ENCODE measurements at places on chromosomes 1 and 21.
A peak's percentile ranks its signal among the peaks of the same experiment; 100 is the strongest.

- DNase-seq: peak; percentile 98
Measured at GRCh38 chr1:235074523-235075047, 54.1 kb downstream of the TOMM20 start.

DNA sequence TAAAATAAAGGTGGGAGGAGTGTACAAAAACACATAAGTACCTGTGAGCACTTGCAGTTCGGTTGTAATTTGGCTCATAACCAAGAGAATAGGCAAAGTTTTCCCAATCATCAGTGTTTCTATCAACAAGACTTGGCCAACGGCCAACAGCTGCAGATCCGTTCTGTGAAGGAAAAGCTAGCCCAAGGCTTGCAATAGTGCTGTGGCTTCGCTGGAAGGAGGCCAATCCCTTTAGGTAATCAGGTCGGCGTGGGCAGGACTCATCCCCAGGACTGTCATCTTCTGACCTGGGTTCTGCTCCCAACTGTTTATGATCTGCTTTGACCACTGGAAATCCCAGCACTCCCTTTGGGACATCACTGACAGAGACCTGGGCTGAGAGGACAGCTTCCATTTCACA, 107.8 kb downstream of the LYST start:
- DNase-seq: peak; percentile 60

GRCh38 chr1:117122330-117123025, 929 bp upstream of the TRIM45 start:
- no peak for DNase-seq

DNA sequence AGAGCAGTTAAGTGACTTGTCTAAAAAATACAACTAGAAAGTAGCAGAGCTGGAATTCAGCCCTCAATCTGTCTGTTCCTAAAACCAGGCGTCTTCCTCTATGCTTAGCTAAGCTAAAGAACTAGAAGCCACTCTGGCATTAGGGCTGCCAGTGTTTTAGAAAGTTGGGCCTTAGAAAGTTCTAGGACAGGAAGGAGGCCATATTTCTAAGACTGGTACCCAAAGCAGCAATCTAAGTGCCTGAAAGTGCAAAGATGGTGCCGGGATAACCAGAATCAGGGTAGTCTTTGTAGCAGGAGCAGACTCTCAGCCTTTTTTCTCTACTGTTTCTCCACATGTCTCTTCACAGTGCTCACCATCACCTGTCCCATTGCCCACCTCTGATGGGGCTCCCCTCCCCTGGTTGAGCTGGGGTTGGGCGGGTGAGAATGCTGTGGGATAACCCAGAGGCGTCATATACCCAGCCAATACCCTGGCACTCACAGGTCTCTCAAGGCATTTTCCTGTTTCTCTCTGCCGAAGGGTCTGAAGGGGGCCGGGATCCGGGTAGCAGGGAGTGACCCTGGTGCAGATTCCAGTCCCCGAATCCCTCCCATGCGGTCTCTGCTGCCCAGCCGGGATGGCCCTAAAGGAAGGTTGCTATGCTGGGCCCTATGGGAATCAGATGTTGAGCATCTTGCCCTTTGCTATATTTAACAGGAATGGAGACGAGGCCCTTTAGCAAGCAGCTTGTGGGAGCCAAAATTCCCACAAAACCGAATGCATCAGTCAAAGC, 1.1 kb upstream of the RCSD1 start:
- no peak for DNase-seq

GRCh38 chr1:160400223-160400645, at the start of gene VANGL2:
TSS of gene VANGL2 (plus strand) at chr1:160400564. CDS start at chr1:160415838, 15,274 bp downstream.
- peak; percentile 87 for DNase-seq

- peak; percentile 36 for DNase-seq
Measured at GRCh38 chr1:6435129-6435528, 10.6 kb downstream of the ESPN start.

- DNase-seq: peak; percentile 52
Measured at GRCh38 chr1:109298666-109299557, 7.9 kb downstream of the MYBPHL start.

- DNase-seq: peak; percentile 83
Measured at GRCh38 chr1:221886743-221887414, 145.0 kb upstream of the DUSP10 start.

DNA sequence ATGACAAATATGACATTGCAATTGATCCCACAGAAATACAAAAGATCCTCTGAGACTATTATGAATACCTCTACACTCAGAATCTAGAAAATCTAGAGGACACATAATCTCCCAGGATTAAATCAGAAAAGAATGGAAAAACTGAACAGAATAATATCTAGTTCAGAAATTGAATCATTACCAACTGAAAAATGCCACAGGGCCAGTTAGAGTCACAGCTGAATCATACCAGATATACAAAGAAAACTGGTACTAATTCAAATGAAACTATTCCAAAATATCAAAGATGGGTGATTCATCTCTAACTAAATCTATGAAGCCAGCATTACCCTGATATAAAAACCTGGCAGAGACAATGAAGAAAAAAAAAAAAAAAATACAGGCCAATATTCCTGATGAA, 149.3 kb downstream of the BRINP3 start:
- DNase-seq: no peak

GRCh38 chr1:8708259-8708658, 109.2 kb downstream of the RERE start:
- DNase-seq: no peak

DNA sequence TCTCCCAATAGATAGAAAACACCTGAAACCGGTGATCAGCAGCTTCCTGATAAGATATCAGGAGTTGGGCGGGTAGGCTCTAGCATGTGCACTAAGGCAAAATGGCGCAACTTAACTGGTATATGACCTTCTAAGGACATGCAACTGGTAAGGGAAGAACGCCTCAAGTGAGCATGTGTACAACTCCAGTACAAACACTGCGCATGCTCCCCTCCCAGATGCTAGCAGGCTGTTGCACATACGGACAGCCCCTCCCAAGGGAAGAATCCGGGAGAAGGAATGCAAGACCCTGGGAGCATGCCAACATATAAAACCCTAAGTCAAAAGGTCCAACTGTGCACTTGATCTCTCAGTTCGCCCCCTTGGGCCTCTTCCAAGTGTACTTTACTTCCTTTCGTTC, 110.8 kb downstream of the TSEN15 start:
- DNase-seq: no peak

DNA sequence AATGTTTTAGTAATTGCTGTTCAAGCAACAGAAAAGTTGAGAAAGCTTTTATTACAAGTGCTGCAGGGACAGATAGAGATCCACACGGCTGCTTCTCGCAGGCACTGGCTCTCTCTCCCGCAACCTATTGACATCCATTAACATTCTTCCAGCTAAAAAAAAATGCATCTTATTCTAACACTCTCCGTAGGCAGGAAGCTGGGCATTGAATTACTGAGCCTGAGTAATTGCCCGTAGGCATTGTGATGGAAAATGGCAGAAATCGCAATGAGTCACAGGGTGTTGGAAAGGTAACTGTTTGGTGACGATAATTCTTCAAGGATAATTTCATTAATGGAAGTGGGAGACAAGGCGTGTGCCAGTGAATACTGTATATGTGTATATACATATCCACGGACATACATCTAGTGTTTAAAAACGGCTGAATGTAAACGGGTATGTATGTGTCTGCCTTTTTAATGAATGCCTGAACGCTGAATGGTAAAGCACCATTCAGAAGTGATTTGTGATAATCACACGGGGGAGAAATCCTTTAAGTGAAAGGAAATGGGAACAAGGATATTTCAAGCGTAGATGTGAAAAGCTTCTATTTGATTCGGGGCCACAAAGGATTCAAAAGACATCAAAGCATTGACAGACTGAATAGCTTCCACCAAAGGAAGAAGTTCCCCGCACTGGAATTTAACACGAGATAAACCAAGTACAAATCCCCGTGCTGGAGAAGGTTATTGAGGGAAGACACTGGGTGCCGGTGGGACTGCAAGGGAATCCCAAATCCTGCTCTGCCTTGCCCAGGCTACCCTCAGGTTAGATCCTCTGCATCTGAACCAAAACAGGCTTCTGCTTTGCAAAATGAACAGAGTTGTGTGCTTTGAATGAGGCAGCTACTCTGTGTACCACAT, 567.2 kb downstream of the NPHP4 start:
- peak; percentile 70 for DNase-seq

DNA sequence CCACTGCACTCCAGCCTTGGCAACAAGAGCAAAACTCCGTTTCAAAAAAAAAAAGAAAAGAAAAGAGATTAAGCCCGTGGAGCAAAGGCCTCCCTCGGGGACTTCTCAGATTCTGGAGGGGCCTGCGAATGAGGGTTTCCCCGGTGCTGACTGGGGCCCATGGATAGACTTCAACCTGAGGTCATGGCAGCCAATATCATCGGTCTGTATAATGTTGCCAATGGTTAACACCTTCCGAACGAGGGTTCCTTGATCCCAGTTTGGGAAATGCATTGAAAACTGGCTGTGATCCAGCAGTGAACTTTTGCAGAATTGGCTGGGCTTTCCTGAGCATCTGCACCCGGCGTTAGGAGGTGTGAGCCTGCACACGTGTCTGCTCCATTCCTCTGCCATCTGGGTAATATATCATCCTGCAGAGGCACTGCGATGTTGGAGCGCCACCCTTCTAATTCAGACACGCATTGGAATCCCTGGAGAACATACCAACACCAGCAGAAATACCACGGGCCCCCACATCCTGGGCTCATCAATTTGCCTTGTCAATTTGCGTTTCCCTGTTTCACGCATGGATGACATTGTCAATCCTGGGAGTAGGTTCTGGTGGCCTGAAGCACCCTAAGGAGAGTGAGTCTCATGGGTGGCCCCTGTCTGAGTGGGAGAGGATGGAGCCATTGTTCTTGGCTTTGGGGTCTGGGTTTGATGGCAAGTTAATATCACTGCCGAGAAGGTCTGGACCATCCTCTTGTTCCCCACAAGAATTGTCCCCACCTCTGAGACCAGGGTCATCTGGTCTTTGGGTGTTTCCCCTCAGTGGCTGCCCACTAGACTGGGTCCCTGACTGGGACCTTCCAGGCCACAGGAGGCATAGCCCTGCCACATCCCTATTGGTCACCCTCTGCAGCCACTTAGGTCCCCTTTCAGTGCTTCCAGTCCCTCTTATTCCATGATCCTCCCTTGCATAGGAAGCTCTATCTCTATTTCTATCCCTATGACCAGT, 441.0 kb downstream of the PTPRU start:
- no peak for DNase-seq

GRCh38 chr21:26061437-26061836, 109.1 kb downstream of the APP start:
- DNase-seq: no peak

DNA sequence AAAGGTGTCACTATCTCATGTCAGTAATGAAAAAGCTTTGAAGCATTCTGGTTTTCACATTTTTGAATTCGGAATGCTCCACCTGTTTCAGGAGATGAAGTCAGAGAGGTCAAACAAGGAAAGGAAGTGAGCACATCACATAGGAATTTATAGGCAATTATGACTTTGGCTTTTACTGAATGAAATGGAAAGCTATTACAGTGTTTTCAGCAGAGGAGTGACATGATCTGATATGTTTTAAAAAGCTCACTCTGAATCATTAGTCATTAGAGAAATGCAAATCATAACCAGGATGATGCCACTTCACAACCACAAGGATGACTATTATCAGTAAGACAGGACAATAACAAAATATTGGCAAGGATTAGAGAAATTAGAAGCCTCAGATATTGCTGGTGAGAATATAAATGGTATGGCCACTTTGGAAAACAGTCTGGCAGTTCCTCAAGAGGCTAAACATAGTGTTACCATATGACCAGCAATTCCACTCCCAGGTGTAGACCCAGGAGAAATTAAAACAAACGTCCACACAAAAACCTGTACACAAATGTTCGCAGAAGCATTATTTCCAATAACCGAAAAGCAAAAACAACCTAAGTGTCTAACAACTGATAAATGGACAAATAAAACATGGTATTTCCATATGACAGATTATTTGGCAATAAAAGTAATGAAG, 7.5 kb downstream of the TAF1A start:
- DNase-seq: no peak

DNA sequence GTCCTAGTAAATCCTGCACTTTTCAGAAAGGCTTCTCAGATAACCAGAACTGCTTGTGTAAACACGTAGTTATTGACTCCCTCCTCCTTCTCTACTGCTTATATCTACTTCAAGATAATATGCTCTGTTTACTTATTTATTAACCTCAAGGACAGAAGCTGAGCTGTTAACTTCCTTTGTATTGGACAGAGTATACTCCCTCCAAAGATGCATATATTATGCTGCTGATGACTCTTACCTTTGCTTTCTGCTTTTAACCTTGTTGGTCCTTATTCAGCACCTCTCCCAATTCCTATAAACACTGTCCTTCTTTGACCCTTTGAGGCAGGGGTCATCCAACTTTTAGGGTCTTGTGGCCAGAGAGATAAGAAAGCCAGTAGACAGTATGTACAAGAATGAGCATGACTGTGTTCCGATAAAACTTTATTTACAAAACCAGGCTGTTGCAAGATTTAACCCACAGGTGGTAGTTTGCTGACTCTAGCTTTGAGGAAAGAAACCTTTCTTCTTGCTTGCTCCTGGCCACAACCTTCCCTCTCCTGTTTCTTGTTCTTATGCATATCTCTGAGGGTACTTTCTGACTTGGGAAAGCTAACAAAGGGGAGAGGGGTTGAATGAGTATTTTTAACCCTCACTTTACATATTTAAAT, 4.9 kb downstream of the TPM3 start:
- DNase-seq: peak; percentile 59

GRCh38 chr1:31831397-31832378, 15.9 kb upstream of the SPOCD1 start:
- no peak for DNase-seq

DNA sequence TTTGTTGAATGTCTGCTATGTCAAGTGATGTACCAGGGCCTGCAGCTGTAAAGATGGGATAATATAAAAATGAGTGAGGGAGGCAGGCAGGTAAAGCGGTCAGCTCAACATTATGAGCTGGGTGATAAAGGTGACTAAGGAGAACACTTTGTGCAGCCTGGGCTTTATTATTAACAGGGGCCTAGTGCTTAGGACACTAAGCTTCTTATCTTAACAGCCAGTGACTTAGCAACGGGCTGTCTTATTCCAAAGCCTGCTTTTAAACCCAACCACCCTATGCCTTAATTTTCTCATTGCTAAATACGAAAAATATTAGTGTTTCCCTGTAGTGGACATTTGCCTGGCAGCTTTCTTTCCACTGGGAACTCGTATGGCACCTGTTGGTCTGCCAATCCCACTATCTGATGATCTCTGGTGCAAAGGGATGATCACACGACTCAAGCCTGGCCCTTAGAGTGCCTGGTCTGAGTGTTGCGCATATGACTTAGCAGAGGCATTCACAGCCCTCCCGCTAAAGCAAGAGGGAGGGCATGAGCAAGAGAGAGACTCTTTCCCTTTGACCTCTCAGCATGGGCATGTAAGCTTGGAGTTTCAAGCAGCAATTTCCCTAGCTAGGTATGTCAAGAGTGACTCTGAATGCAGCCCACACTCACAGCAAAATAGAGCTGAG, 98.6 kb upstream of the PAPPA2 start:
- no peak for DNase-seq

Data from NCI-H69 (cell line).